Stimulated activated CD8-positive, alpha-beta memory T cell treated with anti-CD3 and anti-CD28 coated beads, Interleukin-4, amount 100 ng/mL, for 48 hours (primary cell): ENCODE measurements at places on chromosomes 5 and 9.

GRCh38 chr5:114447084-114447773, 85.4 kb downstream of the KCNN2 start:
- no peak for DNase-seq

DNA sequence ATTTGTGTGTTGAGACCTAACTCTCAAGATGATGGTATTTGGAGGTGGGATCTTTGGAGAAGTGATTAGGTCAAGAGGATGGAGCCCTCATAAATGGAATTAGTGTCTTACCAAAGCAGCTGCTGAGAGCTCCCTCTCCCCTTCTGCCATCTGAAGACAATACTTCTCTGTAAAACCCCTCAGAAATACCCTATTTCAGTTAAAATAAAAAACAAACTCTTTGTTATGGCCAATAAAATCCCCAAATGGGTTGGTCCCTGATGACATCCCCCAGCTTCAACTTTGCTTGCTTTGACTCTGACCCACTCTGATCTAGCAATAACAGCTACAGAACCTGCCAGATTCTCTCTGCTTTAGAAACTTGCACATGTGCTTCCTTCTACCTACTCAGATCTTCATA, 100.9 kb downstream of the SNCAIP start:
- no peak for DNase-seq

DNA sequence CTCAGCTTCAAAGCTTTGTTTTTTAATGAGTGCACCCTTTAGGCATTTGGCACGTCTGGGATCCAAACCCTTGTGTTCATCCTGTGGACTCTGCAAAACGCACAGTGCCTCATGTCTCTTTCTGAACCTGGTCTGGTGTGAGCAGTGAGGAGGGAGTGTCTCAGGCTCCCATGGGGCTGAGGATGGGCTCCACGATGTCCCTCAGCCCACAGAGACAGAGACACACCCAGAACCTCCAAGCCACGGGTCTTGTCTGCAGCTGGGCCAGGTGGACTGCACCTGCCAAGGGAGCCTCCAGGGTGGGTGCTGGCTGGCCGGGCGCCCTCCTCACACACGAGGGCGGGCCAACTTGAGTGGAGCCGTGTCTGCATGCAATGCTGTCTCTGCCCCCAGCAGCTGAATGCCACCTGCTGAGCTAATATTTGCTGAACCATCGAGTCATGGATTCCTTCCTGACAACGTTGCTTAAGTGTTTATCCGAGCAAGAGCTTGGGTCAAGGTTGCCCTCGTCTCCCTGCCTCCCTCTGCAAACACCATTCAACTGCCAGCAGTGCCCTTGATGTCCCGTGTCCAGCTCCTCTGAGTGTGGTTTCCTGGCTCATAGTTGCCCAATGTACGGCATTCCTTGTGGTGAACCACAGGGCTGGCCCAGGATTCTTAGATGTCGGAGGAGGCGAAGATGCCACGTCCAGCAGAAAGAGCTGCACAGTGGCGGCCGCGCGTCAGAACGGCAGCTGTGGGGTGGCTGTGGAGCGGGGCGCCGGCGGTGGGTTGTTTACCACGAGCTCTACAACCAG, 31.4 kb upstream of the LPCAT1 start:
- no peak for DNase-seq

GRCh38 chr5:96004754-96005153, 43.1 kb upstream of the ELL2 start:
- DNase-seq, result no peak

- DNase-seq, result no peak
Observed at GRCh38 chr5:132227235-132227484, 493 bp downstream of the P4HA2 start.

DNA sequence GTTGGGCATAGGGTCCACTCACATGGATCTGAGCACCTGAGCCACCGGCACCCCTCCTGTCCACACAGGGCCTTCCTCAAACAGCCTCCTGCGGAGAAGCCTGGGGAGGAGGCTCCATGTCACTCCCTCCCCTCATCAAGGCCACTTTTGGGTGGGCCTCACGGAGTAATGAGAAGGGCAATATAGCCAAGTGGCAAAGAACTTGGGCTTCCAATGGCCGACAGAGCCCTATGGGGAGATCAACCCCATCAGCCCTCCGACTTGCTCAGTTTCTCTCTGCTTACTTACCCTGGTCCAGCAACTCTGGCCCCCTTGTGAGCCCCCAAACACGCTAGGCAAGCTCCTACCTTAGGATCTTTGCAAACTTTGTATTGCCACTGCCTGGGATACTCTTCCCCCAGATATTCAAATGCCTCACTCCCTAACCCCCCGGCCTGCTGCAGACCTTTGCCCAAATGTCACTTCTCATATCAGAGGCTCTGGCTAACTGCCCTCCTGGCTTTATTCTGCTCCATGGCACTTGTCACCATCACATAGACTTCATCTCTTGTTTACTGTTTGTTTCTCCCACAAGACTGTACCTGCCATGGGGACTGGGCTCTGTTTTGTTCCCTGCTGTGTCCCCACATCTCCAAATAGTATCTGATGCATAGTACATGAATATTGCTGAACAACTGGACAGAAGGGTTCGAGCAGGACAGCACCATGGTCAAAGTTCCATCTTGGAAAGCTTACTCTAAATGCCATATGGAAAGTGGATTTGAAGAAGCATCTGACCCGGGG, 220.8 kb downstream of the FSTL4 start:
- no peak for DNase-seq

DNA sequence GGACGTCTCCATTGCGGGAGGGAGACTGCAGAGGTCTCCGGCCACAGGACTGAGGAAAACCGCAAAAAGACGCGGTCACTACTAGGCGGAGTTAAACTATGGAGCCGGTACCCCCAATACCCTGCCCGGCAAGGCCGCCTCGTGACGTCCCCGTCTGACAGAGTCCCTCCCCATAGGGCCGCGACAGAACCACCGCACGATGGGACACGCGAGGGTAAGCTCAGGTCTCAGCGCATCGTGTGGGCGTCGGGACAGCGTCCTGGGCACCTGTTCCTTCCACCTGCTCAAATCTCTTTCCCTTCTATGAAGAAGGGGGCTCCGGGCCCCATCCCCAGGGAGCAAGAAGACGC, 35.2 kb upstream of the GLDC start:
- DNase-seq, result peak; percentile 83

DNA sequence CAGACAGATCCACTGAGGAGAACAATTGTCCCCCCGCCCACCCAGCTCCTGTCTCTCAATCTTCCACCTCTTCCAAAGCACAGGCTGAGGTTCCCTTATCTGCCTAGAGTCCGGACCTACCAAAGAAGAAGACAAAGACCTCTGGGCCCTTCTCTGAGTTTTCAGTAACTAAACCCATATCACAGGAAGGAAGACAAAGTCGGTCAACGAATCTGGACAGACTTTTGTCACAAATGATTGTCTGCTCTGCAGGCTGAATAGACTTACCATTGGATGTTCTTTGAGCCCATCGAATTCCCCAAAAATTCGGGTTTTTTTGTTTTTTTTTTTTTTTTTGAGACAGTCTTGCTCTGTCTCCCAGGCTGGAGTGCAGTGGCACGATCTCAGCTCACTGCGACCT, 58.0 kb downstream of the C9orf50 start:
- no peak for DNase-seq

- DNase-seq, result no peak
Observed at GRCh38 chr5:126481243-126481642, 58.0 kb downstream of the GRAMD2B start.

- no peak for DNase-seq
Observed at GRCh38 chr9:88530051-88530450, 4.9 kb upstream of the NXNL2 start.

DNA sequence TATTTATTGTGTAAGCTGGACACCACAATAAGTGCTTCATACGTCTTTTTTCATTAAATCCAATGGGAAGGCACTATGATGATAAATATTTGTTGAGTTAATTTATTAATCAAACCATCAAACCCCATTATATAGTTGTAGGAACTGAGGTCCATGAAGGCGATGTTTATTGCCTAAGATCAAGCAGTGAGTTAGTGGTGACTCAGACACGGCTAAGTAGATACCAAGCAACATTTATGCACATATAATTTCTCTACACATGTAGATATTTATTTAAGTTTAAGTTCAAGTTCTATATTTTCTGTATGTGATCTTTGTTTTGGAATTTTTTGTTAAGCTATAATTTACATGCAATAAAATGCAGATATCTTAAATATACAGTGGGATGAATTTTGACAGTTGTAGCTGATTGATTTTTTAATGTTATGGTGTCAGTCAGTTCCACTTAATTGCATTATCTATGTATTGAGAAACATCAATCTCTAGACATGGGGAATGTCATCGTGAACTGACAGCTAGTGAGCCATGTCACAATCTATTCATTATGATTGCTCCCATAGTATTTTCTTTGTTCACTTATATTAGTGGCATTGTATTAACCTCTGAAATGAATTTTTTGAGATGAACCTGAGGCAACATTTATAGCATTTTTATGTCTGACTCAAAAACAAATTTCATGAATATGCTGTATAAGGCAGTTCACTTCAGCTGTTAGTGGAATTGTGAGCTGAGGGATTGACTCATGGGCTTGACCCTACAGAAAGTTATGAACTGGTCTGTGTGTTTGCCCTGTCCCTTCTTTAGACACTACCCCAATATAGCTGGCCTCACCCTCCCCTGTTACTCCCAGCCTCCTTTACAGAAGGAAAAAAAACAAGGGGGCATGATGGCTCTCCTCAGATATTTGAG, 11.9 kb upstream of the GARNL3 start:
- no peak for DNase-seq

GRCh38 chr5:175773534-175774070, 97.8 kb upstream of the CPLX2 start:
- DNase-seq, result no peak

- DNase-seq, result no peak
Observed at GRCh38 chr5:160520609-160521391, 99.1 kb downstream of the PTTG1 start.

- no peak for DNase-seq
Observed at GRCh38 chr5:77928776-77929300, 152.7 kb upstream of the TBCA start.

DNA sequence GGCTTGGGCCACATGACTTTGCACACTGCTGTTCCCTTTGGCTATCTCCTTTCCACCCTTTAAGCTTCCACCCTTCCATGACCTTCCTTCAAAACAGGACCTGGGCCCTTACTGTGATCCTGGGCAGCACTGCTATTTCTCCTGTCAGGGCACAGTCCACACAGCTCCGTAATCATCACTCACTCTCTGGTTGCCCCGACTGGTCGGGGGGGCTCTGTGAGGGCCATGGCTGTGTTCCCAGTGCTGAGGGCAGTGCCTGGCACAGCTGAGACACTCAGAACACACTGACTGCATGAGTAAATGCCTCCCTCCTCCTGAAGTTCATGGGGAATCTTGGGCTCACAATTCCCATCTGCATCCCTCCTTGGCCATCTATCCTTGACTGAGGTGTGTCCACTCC, 12.2 kb downstream of the TRAF1 start:
- DNase-seq, result no peak

DNA sequence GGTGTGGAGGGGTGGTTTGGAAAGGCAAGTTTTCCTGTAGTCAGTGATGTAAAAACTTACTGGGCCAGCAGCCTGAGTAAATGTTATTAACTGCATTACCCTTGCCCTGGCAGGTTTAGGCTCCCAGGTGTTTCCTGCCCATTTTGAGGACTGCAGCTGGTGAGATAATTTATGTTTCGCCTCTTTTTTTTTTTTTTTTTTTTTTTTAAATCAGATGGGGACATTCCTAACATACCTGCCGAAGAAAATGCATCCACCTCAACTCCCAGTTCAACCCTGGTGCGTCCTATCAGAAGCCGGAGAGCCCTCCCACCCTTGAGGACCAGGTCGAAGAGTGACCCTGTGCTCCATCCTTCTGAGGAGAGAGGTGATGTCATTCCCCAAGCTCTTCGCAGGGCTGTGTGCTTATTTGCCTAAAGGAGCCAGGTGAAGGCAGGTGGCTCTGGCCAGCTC, 60.6 kb downstream of the ENTREP1 start:
- no peak for DNase-seq
